ENCODE measurements at places on chromosomes 2 and 18.

GRCh38 chr2:61433606-61434005, 37.3 kb downstream of the USP34 start:
- DNase-seq, result no peak

- DNase-seq, result no peak
These were observed 30.3 kb downstream of the SULT1C4 start for GRCh38 chr2:108407864-108408729.

- no peak for DNase-seq
These were observed 3.8 kb downstream of the FHL2 start for GRCh38 chr2:105394951-105395611.

DNA sequence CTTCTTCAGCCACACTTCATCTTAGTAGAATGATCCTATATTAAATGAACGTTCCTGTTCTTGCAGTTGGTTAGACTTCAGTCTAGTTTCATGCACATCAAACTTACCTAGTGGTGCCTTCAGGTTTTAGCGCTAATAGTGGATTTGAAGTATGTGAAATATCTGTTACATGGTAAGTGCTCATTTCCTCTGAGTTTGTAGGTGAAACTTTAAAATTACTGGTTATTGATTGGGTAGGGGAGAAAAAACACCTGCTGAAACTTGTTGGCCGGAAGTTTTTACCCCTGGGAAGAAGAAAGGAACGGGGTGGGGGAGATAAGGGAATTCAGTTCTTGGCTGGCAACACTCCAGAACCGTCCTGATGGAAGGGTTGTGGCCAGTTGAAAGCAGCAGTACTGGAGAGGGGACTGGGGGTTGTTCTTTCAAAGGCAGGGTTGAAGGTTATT, 112.8 kb downstream of the SPTBN1 start:
- DNase-seq, result no peak

DNA sequence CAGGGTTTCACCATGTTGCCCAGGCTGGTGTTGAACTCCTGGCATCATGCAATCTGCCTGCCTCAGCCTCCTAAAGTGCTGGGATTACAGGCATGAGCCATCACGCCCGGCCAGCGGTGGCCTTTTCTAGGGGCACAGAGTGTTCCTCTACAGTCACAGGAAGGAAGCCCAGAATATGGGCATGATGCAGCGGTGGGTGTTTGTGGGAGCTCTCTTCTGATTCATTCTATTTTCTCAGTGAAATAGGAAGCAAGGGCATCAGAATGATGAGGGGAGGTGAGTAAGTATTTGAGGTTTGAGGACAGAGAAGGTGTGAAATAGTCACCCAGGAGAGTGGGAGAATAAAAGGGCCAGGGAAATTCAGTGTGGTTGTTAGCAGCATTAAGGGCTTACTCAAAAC, 70.3 kb upstream of the PSME4 start:
- no peak for DNase-seq

DNA sequence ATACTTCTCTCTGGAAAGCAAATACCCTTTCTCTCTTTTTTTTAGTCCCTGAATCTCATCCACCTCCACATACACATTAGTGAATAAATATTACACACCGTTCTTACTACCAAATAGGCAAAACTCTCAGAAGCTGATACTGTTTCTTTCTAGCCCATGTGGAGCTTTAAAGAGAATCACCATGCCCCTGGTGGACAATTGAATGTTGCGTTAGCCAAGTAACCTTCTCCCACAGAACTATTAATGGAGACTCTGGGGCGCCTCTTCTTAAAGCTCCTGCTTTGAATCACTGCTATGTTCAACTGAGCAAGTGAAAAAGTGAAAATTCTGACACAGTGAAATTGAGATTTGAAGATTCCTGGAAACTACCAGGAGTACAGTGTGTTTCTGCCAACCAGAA, 522.8 kb upstream of the CDH7 start:
- DNase-seq, result no peak

GRCh38 chr2:16774091-16774490, 108.5 kb upstream of the CYRIA start:
- DNase-seq, result no peak

- DNase-seq, result no peak
These were observed 26.6 kb downstream of the GEN1 start for GRCh38 chr2:17780546-17780945.

GRCh38 chr18:58321986-58322385, 278.0 kb downstream of the NEDD4L start:
- no peak for DNase-seq

GRCh38 chr2:147665105-147665504, 179.7 kb upstream of the ACVR2A start:
- DNase-seq, result no peak

DNA sequence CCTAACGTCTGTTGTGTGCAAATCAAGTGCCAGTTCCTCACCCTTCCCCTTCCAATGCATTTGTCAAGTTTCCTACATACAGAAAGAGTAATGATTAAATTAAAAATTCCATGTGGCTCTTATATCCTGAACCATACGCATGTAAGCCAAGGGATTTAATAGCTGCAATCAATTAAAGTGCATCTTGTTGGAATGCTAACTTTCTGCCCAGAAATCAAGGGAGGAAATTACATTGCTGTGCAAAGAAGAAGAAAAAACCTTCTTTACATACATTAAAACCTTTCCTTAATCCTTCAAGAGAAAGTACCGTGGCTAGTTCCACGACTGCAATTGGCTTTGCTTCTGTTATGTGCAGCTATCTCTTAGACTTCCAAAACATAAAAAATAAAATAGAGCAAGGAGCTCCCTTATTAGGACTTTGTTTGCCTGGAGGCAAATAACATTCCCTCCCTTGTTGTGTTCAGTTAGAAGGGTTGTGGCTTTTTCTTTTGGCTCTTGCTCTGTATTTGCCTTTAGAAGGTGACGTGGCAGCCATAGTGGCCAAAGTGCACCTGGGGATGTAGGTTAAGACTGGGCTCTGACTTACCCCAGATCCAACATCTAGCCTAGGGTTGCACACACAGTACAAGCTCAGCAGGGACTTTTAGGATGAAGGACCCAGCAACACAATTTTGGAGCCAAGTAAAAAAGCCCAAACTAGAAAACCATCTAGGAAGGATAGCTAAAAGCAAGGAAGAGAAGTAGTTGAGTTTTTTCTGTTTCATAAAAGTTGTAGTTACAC, 158.3 kb downstream of the ANTXR1 start:
- DNase-seq, result no peak

GRCh38 chr18:48820483-48821250, 130.1 kb downstream of the SMAD7 start:
- no peak for DNase-seq

- no peak for DNase-seq
These were observed 198.3 kb upstream of the SLC35G4 start for GRCh38 chr18:11411048-11411447.

DNA sequence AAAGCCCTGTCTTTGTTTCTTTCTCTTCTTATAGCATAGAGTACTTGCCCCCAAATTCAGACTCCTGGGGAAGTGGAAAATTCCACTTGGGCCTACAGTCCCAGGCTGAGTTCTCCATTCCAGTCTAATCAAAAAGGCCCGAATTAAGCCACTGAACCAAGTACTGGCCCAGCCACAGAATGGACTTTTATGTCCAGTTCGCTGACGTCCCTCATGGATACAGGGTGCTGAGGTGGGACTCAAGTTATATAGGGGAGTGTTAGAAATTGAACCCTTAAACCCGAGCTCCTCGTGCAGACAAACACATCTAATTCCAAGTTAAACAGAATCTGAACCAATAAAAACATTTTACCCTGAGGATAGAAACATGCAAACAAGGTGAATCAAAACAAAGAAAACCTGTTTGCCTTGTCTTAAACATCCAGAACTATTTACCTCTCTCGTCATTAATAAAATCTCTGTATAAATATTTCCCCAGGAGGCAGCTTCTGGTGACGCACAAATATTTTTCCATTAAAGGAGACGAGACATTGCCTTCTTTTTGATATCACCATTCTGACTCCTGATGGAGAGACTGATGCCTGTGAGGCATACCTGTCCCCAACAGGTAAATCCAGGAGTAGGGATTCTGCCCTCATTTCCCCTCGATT, 136.8 kb upstream of the ARL4C start:
- no peak for DNase-seq

- DNase-seq, result no peak
These were observed 106.8 kb upstream of the LYPD6 start for GRCh38 chr2:149223472-149224095.

DNA sequence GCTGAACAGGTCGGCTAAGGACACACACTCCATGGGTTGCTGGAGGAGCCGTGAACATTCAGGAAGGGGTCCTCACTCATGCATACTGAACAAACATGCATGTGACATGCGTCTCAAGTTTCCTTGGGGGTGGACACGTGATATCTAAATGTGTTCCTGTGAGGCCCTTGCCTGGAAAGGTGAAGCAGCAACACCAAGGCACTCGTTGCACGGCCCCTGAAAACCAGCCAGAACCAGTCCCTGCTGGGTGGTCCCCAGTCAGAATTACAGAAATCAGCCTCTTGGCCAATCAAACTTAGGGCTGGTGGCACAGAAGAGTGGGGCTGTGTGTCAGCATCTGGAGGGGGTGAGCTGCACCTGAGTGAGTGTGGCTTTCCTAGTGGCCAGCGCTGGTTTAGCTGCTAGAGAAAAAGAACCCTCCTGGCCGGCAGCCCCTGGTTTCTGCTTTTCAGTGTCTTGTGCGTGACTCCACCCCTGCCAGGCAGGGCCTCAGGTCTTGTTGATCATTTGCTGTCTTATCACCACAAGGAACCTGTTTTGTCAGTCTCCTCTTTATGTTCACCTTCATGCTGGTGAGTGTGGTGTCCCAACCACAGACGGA, 3.2 kb upstream of the AQP12B start:
- no peak for DNase-seq

DNA sequence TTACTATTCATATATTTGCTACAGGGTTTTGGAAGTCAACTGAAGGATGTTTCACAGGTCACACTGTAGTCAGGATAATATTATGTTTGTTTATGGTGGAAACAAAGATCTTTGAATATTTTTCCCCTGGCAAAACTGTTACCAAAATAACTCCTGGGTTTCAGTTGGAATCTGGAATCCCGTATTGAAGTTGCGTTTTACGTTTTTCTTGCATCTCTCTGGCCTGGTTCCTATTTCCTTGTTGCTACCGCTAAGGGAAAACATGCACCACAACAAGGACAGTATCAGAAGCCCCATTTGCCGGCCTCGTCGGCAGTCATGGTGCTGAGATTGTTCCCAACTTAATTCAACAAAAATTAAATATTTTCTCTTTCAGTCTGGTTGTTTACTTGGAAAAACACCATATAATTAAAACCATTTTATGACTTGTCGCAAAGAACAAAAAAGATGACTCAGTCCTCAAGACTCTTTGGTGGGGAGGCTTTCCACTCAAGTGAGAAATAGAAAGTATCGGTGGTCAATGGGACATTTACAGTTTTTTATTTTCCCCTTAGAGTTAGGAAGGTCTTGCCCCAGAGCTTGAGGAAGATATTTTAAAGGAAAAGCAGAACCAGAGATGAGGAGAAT, 42.3 kb downstream of the EN1 start:
- DNase-seq, result no peak

- no peak for DNase-seq
These were observed 4.0 kb downstream of the CIDEA start for GRCh38 chr18:12257996-12258718.

DNA sequence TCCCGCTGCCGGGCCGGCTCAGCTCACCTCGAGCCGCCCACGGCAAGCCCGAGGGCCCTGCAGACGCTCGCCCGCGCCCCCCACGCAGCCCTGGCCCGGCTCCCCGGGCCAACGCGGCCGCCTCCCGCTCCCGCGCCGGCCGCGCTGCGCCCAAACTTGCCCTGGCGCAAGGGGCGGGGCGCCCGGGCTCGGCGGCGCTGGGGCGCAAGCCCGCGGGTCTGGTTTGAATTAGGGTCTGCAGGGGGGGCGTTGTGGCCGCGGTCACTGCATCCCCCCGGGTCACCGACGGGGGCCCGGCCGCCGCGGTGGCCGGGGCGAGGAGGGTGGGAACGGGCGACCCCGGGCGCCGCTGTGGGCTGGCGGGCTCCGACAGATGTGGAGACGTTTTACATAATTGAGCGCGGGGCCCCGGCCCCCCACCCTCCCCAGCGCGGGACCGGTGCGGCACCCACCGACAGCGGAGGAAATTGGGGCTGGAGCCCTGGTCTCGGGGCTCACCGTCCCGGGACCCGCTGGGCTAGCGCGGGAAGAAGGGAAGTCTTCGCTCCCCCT, 690 bp downstream of the SDC1 start:
- DNase-seq, result no peak

- DNase-seq, result no peak
These were observed 601.1 kb upstream of the SETBP1 start for GRCh38 chr18:44079606-44080005.

- DNase-seq, result no peak
These were observed 75.6 kb downstream of the ATL2 start for GRCh38 chr2:38301340-38301968.

DNA sequence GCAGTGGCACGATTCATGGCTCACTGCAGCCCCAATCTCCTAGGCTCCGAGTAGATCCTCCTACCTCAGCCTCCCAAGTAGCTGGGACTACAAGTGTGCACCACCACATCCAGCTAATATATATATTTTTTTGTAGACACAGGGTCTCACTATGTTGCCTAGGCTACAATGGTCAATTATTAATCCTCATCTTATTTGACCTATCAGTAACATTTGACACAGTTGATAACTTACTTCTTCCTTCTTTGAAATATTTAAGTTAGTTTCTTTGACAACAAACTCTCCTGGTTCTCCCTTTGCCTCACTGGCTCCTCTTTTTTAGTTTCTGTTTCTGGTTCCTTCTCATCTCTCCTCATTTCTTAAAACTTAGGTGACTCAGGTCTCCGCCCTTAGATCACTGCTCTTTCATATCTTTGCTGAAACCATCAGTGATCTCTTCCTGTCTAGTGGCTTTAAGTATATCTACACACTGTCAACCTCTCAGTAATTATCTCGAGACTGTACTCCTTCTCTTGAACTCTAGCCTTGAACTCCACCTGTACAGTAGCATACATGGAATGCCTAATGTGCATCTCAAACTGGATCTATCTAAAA, 11.5 kb downstream of the PGAP1 start:
- no peak for DNase-seq

DNA sequence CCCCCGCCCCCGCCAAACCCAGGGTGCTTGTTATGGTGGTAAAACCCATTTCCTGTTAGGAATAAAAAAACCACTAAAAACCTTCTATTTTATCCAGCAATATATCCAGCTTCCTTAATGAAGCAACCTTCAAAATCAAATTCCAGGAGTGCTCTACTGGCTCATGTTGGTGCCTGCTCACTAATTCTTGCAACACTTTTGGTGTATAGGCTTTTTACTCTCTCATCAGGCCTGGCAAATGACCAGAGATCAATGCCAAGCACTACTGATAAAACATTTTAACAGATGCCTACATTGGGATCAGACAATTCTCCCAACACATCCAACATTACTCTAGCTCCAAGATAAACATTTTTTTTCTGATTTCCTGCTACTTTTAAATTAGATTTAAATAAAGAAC, 312.4 kb downstream of the KCNJ3 start:
- no peak for DNase-seq
